ENCODE measurements at places on chromosomes 3 and 15.
A peak's percentile ranks its signal among the peaks of the same experiment; 100 is the strongest.

GRCh38 chr15:74144153-74144775 lies 13.9 kb downstream of the ISLR2 start:
- no peak for DNase-seq

DNA sequence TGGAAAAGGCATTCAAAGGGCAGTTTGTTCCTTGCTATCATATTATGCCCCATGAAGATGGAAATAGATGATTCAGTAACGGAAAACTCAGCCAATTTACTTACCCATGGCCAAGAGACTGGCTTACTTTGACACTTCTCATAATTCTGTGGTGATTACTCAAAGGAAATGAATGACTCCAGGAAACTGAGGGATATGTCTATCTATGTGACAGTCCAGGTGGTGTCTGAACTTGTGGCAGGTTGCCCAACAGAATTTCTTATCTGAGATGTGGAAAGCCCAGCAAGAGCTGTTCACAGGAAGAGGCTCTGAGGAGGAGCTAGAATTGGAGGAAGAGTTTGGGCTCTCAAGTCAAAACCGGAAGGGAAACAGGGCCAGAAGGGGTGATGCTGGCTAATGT lies 91.2 kb downstream of the KCNAB1 start:
- no peak for DNase-seq

DNA sequence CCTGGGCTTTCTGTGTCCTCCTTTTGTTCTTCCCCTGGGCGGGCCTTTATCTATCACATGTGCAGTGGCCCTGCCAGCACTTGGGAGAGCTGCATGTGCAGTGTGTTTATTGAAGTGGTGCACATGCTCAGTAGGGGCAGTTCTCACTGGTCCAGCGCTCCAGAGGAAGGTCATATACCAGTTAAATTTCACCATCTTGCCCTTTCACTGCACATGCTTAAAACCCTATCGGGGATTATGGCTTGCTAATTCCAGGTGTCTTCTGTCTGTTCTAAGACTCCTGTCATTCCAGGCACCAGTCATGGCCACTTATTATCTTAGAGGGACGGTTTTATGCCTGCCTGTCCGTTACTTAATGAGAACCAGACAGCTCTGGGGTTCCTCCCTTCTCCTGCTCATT lies 52.2 kb downstream of the ROPN1B start:
- no peak for DNase-seq

- DNase-seq, result no peak
These were observed 403.3 kb downstream of the LPP start for GRCh38 chr3:188557235-188557634.

GRCh38 chr3:48470286-48470685 lies 23.7 kb downstream of the ATRIP start:
- DNase-seq, result no peak

- DNase-seq, result peak; percentile 83
These were observed 6.4 kb upstream of the ANKDD1A start for GRCh38 chr15:64905119-64905831.

DNA sequence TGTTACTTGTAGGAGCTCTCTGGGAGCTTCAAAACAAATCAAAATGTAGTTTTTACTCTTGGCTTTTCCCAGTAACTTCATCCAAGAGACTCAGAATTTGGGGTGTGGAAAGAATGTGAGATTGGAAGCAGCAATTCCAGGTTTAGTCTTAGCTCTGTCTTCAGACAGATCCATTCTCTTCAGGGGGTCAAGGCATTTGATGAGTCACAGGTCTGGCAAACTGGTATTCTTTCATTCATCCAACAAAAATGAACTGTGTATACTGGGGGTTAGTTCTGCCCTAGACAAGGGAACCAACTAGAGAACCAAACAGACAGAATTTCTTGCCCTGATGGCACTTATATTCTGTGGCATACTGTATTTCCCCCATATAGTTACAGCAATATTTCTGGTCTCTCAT lies 36.3 kb upstream of the CADPS start:
- DNase-seq, result no peak

DNA sequence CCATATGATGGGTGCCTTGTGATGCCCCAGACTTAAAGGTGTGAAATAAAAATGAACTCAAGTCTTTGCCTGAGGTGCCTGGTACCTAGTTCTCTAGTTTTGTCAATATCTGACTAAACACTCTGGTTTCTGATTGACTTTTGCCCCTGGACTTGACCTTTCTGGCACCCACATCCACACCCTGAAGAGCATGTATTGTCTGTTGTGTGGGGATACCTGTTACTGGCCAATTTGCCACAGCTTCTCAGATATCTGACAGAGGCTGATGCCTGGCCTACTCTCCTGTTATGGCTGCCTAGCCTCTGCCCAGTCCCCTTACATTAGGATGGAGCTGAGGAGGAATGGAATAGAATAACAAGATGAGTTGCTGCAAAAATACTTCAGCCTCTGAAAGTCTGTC lies 3.6 kb downstream of the ZBTB38 start:
- DNase-seq, result no peak

GRCh38 chr3:100403362-100404249 lies 2.3 kb downstream of the LNP1 start:
- no peak for DNase-seq

- peak; percentile 39 for DNase-seq
These were observed 48.2 kb upstream of the IGF1R start for GRCh38 chr15:98599909-98600691.

DNA sequence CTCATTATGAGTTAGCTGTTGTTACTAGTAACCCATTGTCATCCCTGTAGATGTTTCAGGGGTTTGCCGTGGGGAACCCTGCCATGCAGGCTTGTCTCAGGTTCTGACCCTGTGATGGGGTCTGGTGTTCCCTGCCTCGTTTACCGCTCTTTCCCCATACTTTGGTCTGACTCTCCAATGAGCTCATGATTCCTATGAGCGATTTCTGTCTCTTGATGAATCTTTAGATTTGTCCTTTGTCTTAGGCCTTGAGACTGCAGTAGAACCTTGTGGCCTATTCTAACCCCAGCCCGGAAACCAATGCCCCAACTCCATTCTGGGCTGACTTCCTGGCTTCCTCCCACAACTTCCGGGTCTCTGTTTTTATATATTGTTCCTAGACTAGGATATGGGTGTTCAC lies 11.3 kb upstream of the IQGAP1 start:
- peak; percentile 39 for DNase-seq

Data from stimulated activated CD4-positive, alpha-beta T cell treated with anti-CD3 and anti-CD28 coated beads, Interleukin-4, amount 100 ng/mL, for 1 hour (primary cell).